ENCODE measurements at places on chromosomes 6 and 20. TPM values are rescaled to one million over a fixed set of nuclear protein-coding genes. Genes with fewer than 3 reads are reported as not detected.

The OGFRL1 gene
- total RNA-seq: 3.8 TPM

The RIMS4 gene
- total RNA-seq: 0.05 TPM

The TRMT11 gene
- 32.6 TPM for total RNA-seq

The PKIB gene
- 0.19 TPM for total RNA-seq

The THBS2 gene
- total RNA-seq: 0.10 TPM

The ADGRF5 gene
- 0.13 TPM for total RNA-seq

The TREM1 gene
- total RNA-seq: 0.77 TPM

The TAAR9 gene
- total RNA-seq: not detected

The NTSR1 gene
- not detected for total RNA-seq

The HSPA1L gene
- 1.6 TPM for total RNA-seq

The ADGRB3 gene
- total RNA-seq: not detected

The SAMD5 gene
- total RNA-seq: 0.23 TPM

The PPP1R16B gene
- 89.9 TPM for total RNA-seq

The TNFRSF6B gene
- not detected for total RNA-seq

The SSTR4 gene
- total RNA-seq: not detected

The EEF1E1 gene
- 55.3 TPM for total RNA-seq

The TENT5A gene
- 0.48 TPM for total RNA-seq

The BANF2 gene
- not detected for total RNA-seq

The TREM2 gene
- total RNA-seq: not detected

The OVOL2 gene
- total RNA-seq: not detected

The SLC52A3 gene
- not detected for total RNA-seq

The ZSCAN12 gene
- total RNA-seq: 7.9 TPM

The RING1 gene
- 24.9 TPM for total RNA-seq

The PGC gene
- 0.26 TPM for total RNA-seq

The OR2J3 gene
- not detected for total RNA-seq

The SLC22A16 gene
- not detected for total RNA-seq

The C6orf141 gene
- total RNA-seq: not detected

The SLC35D3 gene
- not detected for total RNA-seq

The FAM83C gene
- total RNA-seq: not detected

The SLC32A1 gene
- total RNA-seq: not detected

The MUC22 gene
- not detected for total RNA-seq

The ZNF311 gene
- total RNA-seq: not detected

The ZBTB9 gene
- total RNA-seq: 10.4 TPM

The TOP1 gene
- total RNA-seq: 97.4 TPM

The SIM1 gene
- total RNA-seq: not detected

The RHAG gene
- total RNA-seq: 0.32 TPM

The BCL2L1 gene
- 60.0 TPM for total RNA-seq

The KCNK16 gene
- not detected for total RNA-seq

The FERMT1 gene
- 0.74 TPM for total RNA-seq

The TTLL9 gene
- 0.21 TPM for total RNA-seq

The ATF6B gene
- 83.9 TPM for total RNA-seq

The ADIG gene
- not detected for total RNA-seq

The STX7 gene
- 60.8 TPM for total RNA-seq

The PHACTR2 gene
- 12.3 TPM for total RNA-seq

The CD24 gene
- total RNA-seq: 17.6 TPM

The OPN5 gene
- total RNA-seq: not detected

Data from GM12878 (cell line).